ENCODE measurements at places on chromosomes 1 and 21.

DNA sequence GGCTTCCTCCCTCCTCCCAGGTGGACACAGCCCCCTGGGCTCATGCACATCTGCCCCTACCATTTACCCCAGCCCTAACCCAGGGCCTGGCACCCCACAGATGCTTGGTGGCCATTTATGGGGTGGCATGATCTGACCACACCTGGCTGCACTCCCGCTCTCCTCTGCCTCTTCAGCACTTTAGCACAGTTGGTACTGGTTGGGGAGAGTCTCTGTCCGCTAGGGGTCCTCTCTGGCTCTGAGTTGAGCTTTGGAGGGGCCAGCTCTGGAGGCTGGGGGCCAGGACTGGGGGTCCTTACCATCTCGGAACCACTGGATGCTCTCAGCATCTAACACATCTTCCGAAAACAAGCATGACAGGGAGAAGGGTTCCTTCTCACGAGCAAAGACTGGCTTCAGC, 17.4 kb downstream of the MYOM3 start:
- DNase-seq, result no peak

GRCh38 chr1:94978401-94978800, 51.5 kb upstream of the CNN3 start:
- DNase-seq, result no peak

GRCh38 chr1:168216171-168216570, 9.6 kb upstream of the SFT2D2 start:
- DNase-seq, result no peak

- no peak for DNase-seq
These were observed 300.9 kb downstream of the BRINP3 start for GRCh38 chr1:190176776-190177175.

DNA sequence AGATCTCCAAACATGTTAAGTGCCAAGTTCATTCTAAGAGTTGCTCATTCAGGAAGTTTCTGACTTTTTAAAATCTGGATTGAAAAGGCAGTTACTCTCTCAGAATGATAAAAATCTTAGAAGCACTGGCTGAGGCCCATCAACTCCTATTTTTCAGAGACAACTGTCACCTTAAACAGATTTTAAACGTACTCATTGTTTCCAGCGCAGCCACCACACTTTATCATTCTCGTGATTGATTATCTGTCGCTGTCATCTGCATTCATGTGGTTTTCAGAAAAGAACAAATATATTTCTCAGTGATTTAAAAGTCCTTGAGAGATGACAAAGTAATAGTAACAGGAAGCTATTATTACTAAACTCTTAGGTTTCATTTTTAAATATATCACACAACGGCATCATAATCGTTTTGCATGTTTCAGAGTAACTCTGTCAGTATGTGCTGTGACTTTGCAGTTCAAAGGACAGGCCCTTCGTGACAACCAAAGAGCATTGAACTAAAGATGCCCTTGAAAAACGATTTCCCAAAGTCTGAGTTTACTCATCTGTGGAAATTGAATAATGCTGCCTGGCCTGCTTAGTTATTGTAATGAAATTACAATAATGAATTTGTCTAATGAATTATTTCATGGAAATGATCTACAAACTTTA, 14.9 kb upstream of the KCNK1 start:
- peak; percentile 26 for DNase-seq

GRCh38 chr1:6954591-6954990, 169.3 kb downstream of the CAMTA1 start:
- no peak for DNase-seq

GRCh38 chr1:99217599-99217998, 46.7 kb upstream of the PLPPR4 start:
- DNase-seq, result no peak

- no peak for DNase-seq
These were observed 90.9 kb upstream of the SLC44A3 start for GRCh38 chr1:94729267-94729666.

DNA sequence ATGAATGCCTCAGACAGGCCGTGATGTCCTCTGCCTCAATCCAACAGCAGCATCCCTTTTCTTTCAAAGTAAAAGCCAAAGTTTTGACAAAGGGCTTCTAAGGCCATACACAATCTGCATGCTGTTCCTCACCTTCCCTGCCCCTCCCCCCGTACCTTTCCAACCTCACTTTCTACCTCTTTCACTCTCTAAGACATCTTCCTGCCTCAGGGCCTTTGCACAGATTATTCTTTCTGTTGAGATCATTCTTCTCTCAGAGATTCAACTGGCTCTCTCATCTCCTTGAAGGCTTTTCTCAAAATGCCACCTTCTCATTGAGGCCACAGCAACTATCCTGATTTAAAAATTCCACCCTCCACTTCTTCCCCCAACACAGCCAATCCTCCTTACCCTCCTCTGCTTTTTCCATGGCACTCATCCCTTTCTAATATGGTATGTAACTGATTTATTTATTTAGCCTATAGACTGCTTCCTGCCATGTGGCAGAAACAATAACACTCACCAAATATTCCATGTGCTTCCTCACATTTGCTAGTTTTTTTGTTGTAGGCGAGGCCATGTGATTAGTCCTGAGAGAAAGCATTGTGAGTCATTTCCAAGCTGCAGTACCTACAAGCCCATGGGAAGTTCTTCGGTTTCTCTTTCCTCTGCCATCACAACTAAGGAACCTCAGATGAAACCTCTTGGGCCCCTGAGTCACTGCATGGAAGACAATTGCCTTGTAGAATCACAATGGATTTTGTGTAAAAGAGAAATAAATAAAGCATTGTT, 58.7 kb upstream of the GADD45A start:
- no peak for DNase-seq

DNA sequence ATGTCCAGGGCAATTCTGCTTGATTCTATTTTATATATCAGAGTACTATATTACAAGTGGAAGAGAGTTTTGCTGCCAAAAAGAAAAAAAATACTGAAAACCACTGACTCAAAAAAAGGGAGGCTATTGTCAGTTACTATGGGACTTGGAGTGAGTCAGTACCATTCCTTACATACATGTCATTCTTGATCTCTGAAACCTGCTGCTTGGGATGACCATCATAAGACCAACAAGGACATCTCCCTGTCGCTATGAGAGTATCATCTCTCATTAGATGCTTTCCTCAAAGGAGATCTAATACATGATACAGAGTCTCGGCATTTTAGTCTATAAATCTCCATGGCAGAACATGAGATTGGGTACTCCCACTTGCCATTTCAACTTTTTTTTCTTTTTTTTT, 11.8 kb upstream of the INPP5B start:
- no peak for DNase-seq

DNA sequence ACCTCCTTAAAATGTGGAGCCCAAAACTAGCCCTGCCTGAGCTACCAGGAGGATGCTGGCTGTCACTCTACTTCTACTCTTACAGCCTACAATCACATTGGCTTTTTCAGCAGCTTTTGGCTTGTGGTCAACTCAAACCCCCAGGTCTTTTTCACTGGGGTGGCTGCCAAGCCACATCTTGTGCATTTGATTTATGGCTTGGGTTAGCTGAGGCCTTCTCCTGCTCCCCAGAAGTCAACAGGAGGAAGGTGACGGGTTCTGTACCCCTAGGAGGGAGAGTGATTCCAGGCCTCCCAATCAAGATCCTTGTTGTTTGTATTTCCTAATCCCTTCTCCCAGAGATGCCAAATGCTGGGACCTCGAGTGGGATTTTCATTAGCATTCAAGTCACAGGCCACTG, 124.3 kb downstream of the LACTBL1 start:
- no peak for DNase-seq

DNA sequence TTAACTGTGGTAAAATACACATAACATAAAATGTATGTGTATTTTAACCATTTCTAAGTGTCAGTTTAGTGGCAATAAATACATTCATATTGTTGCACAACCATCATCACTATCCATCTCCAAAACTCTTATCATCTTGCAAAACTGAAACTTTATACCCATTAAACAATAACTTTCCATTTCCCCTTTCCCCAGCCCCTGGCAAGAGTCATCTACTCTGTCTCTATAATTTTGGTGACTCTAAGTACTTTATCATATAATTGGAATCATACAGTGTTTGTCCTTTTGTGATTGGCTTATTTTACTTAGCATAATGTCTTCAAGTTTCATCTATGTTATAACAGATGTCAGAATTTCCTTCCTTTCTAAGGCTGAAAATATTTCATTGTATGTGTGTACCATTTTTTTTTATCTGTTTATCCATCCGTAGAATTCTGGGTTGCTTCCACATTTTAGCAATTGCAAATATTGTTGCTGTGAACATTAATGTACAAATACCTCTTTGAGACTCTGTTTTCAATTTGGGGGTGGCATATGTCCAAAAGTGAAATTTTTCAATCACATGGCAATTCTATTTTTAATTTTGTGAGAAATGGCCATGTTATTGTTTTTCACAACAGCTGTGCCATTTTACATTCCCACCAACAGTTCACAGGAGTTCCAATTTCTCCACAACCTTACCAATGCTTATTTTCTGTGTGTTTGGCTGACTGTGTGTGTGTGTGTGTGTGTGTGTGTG, 153.9 kb upstream of the GORAB start:
- no peak for DNase-seq

GRCh38 chr1:247475793-247476192, 17.9 kb upstream of the OR2B11 start:
- DNase-seq, result no peak

- DNase-seq, result no peak
These were observed 166.1 kb downstream of the RERE start for GRCh38 chr1:8651236-8651890.

DNA sequence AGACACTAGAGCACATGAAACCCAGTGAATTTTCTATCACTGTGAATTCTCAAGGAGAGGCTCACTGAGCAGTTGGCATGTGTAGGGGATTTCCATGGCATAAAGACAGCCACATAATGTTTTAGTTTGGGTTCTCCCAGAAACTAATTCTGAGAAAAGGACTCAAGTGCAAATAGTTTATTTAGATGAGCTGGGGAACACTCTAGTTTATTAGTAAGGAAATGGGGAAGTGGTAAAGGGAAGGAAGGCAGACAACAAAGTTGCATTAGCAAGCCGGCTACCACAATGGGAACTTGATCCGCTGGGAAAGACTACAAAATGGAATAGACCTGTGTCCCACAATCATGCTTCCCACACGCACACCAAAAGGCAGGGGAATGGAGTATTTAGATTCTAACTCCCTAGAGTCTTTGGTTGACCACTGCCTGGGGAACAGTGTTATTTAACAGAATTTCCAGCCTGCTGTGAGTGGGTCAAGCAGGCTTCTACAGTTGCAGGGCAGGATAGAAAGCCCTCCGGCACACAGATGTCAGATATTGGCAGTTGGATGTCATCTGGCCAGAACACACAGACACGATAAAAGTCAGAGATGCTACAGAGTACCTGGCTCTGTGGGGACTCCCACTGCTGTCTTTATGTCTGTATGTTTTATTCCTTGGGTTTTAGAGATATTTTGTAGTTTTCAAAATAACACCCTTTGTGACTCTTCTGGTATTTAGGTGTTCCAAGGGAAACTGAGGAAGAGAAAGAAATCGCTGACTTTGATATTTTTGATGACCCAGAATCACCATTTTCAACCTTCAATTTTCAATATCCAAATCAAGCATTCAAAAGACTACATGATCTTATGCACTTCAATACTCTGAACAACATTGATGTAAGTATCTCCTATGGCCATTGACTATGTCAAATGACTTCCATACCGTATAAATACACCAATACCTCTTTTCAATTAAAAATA, 150.1 kb downstream of the PLA2G4A start:
- no peak for DNase-seq

DNA sequence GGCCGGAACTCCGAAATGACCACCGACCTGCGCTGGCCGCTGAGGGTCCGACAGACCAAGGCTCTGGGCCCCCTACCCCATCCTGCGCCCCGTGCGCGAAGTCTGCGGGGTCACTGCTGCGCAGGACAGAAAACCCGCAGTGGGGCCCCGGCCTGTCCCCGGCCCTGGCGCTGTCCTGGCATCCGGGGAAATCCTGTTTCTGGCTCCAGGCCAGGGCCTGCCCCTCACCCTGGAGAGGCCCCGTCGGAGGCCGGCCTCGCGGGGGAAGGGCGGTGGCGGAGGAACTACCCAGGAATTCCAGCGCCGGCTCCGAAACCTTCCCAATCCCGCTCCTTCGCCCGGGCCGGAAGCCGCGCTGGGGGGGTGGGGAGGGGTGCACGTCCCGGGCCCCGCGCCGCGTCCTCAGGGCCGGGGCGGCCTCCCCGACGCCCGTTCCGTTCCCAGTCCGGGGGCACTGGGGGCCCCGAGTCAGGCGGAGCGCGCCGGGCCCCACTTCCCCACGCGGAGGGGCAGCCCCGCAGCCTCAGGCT, 77.0 kb downstream of the MORN1 start:
- DNase-seq, result no peak

DNA sequence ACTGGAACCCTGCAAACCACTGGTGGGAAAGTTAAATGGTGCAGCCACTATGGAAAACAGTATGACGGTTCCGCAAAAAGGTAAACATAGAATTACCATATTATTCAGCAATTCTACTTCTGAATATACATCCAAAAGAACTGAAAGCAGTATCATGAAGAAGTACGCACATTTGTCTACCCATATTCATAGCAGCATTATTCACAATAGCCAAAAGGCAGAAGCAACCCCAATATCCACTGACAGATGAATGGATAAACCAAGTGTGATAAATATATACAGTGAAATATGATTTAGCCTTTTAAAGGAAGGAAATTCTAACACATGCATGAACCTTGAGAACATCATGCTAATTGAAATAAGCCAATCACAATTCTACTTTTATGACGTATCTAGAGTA, 39.6 kb downstream of the DAB1 start:
- no peak for DNase-seq

DNA sequence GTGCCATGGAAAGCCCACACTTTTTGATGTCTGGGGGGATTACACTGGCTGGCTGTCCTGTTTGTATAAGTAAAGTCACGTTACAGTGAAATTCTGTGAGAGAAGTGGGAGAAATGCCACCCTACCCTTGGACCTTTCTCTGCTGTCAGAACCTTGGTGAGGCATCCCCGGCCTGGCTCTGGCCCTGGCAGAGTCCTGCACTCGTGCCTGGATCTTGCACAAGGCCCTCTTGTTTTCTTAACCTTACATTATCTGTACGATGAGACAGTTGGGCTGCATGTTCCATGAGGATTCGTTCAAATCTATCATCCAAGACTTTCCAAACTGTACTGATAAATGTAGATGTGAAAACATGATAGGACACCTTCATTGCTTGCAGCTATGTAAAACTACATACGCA, 11.4 kb downstream of the SNAP47 start:
- no peak for DNase-seq

GRCh38 chr1:214638459-214638807, 35.4 kb downstream of the CENPF start:
- DNase-seq, result no peak

- DNase-seq, result peak; percentile 69
These were observed 51.2 kb upstream of the SYNC start for GRCh38 chr1:32753532-32754316.

GRCh38 chr1:18516473-18516872, 35.7 kb downstream of the KLHDC7A start:
- DNase-seq, result no peak

GRCh38 chr1:59368008-59368670, 71.2 kb downstream of the FGGY start:
- DNase-seq, result no peak

- no peak for DNase-seq
These were observed 530.2 kb downstream of the PTPRC start for GRCh38 chr1:199168888-199169585.

GRCh38 chr1:245673881-245674414, 519.2 kb downstream of the KIF26B start:
- no peak for DNase-seq

- DNase-seq, result no peak
These were observed 30.3 kb upstream of the PLA2G2C start for GRCh38 chr1:20216574-20216973.

- no peak for DNase-seq
These were observed 11.6 kb upstream of the OR2G2 start for GRCh38 chr1:247576514-247576913.

Data from stimulated activated CD4-positive, alpha-beta T cell treated with anti-CD3 and anti-CD28 coated beads, Interleukin-2, amount 100 ng/mL, for 24 hours (primary cell).